Panc1 (cell line): ENCODE measurements at places on chromosomes 6 and 20. TPM values are rescaled to one million over a fixed set of nuclear protein-coding genes. Genes with fewer than 3 reads are reported as not detected.

Gene UNC5CL
- total RNA-seq = 0.36 TPM

Gene FOXA2
- 28.0 TPM for total RNA-seq

Gene BPIFA3
- not detected for total RNA-seq

Gene TMEM151B
- 0.18 TPM for total RNA-seq

Gene LPIN3
- 21.0 TPM for total RNA-seq

Gene SPATA2
- total RNA-seq = 8.3 TPM

Gene SLC13A3
- total RNA-seq = 0.31 TPM

Gene RAB22A
- 21.1 TPM for total RNA-seq

Gene MCCD1
- total RNA-seq = not detected

Gene B3GALT4
- 6.0 TPM for total RNA-seq

Gene WFDC2
- 1.6 TPM for total RNA-seq

Gene CRYBG1
- 32.3 TPM for total RNA-seq

Gene SLC22A23
- 4.5 TPM for total RNA-seq

Gene APCDD1L
- total RNA-seq = 0.62 TPM

Gene ETV7
- 2.0 TPM for total RNA-seq

Gene PAK5
- total RNA-seq = not detected

Gene TSPYL1
- total RNA-seq = 103 TPM

Gene GPSM3
- total RNA-seq = 2.0 TPM

Gene CLPSL1
- not detected for total RNA-seq

Gene MOXD1
- 0.21 TPM for total RNA-seq

Gene FILIP1
- 0.26 TPM for total RNA-seq

Gene ZBTB46
- 15.2 TPM for total RNA-seq

Gene HSPA1L
- total RNA-seq = 2.8 TPM

Gene CLVS2
- total RNA-seq = 1.1 TPM

Gene JPH2
- total RNA-seq = 0.49 TPM

Gene AURKA
- total RNA-seq = 115 TPM

Gene EPB41L2
- 199 TPM for total RNA-seq

Gene PPIL4
- 19.9 TPM for total RNA-seq

Gene TEAD3
- 10.7 TPM for total RNA-seq
